ENCODE measurements at places on chromosomes 5 and 9.

DNA sequence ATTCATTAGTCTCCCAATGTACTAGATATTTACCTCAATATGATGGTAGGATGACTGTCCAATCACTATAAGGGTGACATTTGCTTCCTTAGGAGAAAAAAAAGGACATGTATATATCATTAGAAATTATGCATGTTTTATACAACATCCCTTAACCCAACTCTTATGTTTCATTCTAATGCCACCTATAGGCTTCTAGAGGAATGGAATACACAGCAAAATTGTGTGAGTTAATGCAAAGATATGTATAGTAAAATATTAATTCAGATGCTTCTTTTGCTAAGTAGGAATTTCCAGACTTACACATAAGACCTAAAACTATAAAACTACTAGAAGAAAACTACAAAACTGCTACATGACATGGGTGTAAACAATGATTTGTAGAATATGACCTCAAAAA lies 3.5 kb downstream of the PRXL2C start:
- no peak for DNase-seq

GRCh38 chr5:102855681-102856388 lies 100.7 kb downstream of the PAM start:
- no peak for DNase-seq

GRCh38 chr9:135606885-135607259 lies 32.5 kb downstream of the GLT6D1 start:
- DNase-seq: no peak

DNA sequence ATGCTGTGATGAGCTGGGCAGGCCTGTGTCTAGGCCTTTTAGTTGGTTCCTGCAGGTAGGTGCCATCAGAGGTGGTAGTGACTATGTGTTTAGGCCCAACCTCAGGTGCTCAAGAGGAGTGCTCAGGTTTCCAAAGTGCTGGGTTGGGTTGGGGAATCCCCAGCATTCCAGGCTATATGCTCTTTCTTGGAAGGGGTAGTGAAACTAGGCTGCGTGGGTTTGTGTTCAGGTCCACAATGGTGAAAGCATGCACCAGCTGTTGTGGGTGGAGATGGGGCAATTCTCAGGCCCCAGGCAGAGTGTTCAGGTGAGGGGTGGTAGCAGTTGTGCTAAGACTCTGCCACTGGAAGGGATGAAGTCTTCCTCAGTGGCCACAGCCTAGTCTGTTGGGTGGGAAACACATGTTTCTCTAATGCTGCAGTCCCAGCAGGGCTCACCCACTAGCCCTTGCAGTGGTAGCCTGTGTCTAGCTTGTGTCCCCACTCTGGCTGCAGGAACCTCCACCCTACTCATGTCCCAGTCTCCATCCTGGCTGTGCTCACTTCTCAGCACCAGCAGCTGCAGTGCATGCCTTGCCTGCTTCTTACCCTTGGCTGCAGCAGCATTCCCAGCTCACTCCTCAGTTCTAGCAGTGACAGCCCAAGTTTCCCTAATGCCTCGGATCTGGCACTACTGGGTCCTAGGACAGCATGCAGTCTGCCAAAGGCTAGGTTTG lies 78.9 kb downstream of the FAM170A start:
- DNase-seq: no peak

- no peak for DNase-seq
These were observed 16.8 kb upstream of the DMXL1 start for GRCh38 chr5:119054101-119054500.

DNA sequence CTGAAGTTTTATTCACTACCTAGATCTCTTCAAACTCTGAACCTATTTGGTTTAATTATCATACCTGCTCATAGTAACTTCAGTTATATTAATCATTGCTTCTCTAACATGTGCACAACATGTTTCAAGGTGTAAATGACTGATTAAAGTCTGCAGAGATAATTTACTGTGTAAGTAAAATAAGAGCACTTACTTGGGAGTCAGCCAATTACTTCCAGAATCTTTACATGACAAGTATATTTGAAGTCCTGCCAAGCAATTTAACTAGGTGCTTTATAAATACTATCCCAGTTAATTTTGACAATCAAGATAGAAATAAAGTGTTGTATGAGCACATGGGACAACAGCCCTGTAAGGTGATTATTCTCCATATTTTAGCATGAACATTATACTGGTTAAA lies 109.9 kb downstream of the RFX3 start:
- DNase-seq: no peak

Measured in HAP-1 (cell line).